ENCODE measurements at places on chromosomes 4 and X.
A peak's percentile ranks its signal among the peaks of the same experiment; 100 is the strongest.

DNA sequence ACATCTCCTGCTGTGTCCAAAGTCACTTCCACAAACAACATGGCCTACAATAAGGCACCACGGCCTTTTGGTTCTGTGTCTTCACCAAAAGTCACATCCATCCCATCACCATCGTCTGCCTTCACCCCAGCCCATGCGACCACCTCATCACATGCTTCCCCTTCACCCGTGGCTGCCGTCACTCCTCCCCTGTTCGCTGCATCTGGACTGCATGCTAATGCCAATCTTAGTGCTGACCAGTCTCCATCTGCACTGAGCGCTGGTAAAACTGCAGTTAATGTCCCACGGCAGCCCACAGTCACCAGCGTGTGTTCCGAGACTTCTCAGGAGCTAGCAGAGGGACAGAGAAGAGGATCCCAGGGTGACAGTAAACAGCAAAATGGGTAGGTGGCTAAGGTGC lies 123.9 kb downstream of the PDLIM5 start:
- peak; percentile 60 for DNase-seq

DNA sequence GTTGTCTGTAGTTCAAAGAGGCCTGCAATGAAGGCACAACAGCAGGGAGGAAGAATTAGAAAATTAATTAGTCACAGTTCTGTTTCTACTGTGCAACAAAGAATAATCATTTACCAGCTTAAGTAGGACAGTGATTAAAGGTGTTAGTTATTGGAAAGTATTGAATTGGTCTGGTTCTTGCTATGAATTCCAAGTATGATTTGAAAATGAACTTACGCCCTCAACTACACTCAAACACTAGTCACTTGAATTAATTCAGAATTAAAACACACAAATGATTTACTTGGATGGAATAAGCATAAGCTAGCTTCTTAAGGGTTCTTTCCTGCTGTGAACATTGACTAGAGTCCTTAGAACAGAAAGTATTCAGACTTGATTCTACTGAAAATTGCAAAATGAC lies 69.9 kb upstream of the EXOC1L start:
- DNase-seq = no peak

- no peak for DNase-seq
These were observed 184.0 kb upstream of the ANK2 start for GRCh38 chr4:112865443-112865842.

GRCh38 chr4:140893939-140894338 lies 137.8 kb upstream of the TBC1D9 start:
- DNase-seq = no peak

DNA sequence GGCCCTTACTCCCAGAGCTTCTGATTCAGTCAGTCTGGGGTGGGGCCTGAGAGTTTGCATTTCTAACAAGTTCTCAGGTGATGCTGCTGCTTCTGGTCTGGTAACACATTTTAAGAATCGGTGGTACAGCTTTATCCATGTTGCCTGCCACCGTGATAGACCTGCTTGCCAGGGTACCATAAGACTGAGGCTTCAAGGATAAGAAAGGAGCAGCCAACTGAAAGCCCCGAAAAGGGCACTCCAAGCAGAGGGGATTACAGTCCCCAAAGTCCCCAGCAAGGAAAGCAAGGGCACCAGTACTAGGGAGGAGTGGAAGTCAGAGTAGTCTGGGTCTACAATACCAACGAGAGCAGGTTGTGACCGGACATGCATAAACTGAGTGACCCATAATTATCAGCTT lies 49.8 kb downstream of the APOO start:
- no peak for DNase-seq

DNA sequence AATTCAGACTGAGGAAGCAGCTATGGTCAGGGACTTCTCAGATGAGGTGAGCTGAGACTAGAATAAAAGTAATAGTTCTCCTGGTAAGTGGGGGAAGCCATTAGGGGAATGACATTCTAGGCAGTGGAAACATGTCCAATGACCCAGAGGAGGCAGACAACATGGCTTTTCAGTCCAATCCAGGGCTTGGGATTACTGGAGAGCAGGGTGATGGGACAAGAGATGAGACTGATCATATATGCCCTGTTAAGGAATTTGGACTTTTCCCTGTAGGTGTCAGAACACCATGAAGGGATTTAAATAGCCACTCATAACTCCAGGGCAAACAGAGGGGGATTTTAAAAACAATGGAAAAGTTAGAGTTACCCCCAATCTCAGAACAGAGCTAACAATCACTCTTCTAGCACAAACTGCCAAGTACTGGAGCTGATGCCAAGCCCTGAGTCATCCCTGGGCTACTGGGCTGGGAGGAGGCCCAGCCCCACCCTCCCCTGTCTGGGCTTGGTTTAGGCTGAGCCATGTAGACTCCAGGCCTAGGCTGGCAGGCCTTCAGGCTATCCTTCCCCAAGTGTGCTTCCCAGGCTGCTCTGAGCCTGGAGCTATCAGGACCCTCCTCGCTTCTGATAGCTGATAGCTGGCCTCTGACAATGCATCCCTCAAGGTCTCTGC lies 22.7 kb upstream of the MSN start:
- peak; percentile 92 for DNase-seq

GRCh38 chrX:99184153-99184552 lies 1225.9 kb downstream of the PCDH19 start:
- DNase-seq = no peak

- DNase-seq = no peak
These were observed 583.7 kb downstream of the TRIML1 start for GRCh38 chr4:188722911-188723310.

- DNase-seq = no peak
These were observed 19.9 kb downstream of the NAT8L start for GRCh38 chr4:2079006-2079405.
